Activated CD4-positive, alpha-beta T cell treated with anti-CD3 and anti-CD28 coated beads, Interleukin-10, Interleukin-2, amounts not matched to agents 100 ng/mL and 50 ng/mL, durations not matched to agents 16 hours and 8 hours (primary cell): ENCODE measurements at places on chromosomes 11 and 22.

DNA sequence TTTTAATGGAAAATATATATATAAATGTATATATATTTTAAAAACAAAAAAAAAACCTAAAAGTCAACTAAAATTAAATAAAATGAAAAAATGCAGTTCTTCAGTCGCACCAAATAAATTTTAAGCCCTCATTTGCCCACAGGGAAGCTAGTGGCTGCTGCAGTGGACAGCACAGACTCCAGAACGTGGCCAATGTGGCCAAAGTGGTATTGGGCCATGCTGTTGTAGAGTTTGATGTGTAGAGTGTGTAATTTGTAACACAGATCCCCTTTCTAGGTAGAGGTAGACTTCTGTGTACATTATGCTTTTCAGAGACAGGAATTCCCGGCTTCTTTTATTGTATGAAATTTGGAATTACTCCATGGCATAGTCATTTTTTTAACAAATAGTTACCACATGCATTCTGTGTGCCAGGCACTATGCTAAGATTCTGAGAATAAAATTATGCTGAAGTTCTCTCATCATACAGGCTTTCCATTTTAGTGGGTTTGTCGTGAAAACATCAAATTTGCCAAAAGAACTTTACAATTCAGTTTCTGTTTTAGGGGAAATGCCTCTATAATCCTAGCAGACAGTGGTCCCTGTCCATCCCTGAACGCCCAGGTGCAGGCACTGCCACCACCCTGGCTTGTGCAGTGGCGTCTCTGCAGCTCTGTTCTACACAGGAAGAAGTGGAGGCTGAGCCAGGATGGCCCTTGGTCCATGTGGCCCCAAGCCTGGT lies 68.5 kb downstream of the MED15 start:
- DNase-seq: no peak

GRCh38 chr22:33028234-33028633 lies 29.9 kb downstream of the SYN3 start:
- no peak for DNase-seq

DNA sequence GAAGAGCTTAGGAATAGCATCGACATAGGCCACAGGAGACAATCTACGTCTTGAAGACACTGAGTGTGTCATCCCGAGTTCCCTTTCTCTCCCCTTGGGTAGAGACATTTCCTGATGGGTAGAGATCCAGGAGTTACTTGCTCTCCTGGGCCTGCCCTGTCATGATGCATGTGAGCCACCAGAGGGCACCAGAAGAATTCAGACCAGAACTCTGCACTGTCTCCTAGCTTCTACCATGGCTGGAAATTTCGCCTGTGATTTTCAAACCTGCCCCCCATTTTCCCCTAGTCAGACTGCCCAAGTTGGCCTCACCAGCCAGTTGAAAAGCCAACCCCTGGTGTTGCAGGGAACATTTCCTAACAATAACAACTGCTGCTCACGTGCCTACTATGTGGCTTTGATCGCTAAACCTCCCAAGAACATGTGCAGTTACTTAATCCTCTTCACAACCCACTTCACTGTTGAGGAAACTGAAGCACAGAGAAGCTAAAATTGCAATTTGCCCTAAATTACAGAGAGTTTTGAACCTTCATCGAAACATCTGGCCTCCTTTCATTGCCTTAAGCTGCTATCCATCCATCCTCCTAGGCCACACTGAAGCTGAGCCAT lies 47.2 kb downstream of the C11orf58 start:
- peak; percentile 69 for DNase-seq

GRCh38 chr11:64395545-64396078 lies 36.6 kb downstream of the RPS6KA4 start:
- no peak for DNase-seq

DNA sequence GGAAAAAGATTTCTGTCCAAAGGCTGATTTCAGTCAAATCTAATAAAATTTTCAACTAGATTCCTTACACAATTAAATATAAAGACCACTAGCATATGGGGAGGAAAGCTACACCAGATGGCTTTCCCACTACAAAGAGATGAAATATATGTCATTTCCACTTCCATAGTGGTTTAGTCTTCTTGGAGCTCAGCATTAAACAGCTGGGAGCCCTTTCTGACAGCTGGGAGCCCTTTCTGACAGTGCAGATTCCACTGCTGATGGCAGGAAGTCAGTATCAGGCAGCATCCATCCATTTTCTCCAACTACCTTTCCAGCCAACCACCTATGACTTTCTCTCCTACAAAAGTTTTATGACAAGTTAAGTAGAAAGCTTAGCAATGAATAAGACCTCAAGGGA lies 177.9 kb downstream of the RRAS2 start:
- DNase-seq: no peak

GRCh38 chr11:124754309-124754708 lies 2.3 kb upstream of the VSIG2 start:
- no peak for DNase-seq

DNA sequence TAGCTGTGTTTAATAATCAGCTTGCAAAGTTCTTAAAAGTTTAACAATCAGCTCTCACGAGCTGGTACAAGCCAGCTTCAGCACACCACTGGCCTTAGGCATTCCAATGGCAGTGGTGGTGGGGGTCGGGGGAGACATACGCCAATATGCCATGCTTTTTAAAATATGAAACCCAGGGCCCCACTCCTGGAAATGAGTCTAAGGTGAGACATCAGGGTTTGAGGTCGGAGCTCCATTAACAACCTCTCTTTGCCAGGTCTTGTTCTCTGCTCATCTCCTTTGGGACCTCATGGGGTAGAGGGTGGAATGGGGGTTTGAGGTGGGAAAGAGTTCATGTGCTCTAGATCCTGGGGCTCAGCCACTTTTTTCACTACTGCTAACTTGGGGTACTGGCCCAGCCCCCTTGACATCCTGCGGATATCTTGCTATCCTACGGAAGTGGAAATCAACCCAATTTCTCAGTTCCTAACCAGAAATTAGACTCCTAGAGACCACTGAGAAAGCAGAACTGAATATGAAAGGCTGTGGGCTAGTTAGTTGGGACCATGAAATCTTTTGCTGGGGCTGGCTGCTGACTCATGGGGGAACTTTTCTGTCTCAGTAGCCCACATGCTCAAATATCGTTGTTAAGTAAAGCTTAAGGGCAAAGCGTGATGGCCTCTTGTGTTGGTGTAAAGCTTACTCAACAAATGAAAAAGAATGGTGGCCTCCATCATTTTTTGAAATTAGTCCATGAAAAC lies 90.1 kb downstream of the PDHX start:
- peak; percentile 91 for DNase-seq
